ENCODE measurements at places on chromosomes 16 and 17. TPM values are rescaled to one million over a fixed set of nuclear protein-coding genes. Genes with fewer than 3 reads are reported as not detected.

GRCh38 chr17:76204277-76204676 lies 36.0 kb downstream of the RNF157 start:
- no peak for DNase-seq

The FBXL16 gene
- total RNA-seq: 0.08 TPM

DNA sequence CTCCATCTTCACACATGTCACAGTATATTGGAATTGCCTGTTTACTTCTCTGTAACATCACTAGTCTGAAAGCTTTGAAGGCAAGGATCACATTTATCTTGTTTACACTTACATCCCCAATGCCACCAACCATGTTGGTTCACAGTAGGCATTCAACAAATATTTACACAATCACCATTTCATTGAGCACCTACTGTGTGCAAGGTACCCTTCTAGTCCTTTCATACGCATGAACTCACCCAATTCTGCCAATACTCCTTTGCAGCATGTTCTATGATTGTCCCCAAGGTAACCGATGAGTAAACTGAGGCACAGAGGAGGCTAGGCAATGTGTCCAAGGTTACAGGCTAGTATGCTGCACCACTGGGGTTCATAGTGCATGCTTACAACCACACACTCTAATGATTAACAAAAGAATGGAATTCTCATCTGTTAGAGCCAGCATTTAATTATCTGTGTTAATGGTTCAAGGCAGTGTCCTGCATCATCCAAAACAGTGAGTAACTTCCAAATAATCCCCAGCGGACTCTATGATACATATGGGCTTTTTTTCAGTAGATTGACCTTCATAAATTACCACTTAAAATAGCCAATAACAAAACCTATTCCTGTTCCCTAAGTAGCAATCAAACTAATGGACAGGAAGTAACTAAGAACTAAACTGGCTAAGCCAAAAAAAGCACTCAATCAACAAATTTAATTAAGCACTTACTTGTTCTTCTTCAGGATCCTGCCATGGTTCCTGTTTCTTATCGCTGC lies 364.5 kb upstream of the XYLT1 start:
- DNase-seq: no peak

- DNase-seq: no peak
Measured at GRCh38 chr16:1810536-1810935, 16.1 kb downstream of the HAGH start.

- DNase-seq: no peak
Measured at GRCh38 chr17:73379826-73380225, 68.0 kb upstream of the CDC42EP4 start.

The PMFBP1 gene
- 0.05 TPM for total RNA-seq

The SEPTIN1 gene
- total RNA-seq: 1.3 TPM

DNA sequence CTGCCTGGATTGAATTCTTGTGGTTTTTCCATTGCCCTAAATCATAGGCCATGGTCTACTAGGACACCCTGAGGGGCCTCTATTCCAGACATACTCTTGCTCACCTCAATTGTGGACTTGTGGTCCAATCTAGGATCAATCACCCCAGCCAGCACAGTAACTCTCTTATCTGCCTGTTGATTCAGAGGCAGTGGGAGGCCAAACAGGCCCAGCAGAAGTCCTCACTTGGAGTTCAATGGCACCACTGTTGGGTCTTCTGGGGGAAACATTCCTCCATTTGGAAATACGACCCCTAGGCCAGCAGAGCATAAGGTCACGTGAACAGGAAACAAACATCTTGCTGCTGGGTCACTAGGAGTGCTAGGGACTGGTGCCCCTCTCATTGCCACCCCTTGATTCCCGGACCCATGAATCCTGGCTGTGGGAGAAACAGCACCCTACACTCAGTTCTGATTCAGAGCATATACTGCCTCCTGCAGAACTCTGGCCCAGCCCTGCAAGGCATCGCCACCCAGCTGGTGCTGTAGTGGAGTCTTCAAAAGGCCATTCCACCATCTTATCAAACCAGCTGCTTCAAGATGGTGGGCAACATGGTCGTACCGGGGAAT lies 6.8 kb upstream of the NXN start:
- no peak for DNase-seq

GRCh38 chr17:48642059-48642842 lies 16.1 kb upstream of the HOXB9 start:
- DNase-seq: no peak

GRCh38 chr16:50197582-50197981 lies 44.5 kb downstream of the TENT4B start:
- DNase-seq: no peak

DNA sequence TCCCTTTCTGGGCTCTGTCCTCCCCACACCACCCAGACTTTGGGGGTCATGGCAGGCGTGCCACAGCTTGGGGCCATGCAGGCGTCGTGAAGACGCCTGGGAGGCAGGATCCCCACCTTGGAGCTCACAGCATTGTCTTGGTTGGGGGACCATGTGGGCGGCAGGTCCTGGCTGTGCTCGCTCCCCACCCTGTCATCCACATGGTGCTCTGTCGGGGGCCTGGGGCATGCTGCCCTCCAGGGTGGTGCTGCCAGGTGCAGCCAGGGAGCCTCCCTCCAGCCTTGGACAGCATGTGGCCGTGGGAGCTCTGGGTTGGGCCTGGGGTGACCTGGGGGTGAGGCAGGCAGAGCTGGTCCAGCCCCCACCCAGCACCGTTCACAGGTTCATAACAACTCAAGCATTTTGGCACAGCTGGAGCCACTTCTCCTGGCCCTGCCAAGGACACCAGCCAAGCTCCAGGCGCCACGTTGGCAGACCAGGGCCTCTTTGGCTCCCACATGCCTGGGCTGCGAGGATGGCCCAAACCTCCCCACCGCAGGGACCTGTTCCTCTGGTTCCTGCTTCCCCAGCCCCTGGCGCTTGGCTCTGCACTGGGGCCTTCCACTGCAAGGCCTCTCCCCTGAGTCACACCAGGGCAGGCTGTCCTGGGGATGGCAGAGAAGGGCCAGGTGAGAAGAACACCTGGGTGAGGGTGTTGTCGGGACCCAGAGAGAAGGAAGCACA lies 15.1 kb upstream of the ATP6V0C start:
- peak; percentile 63 for DNase-seq

GRCh38 chr17:81961087-81961511 lies at the start of gene NOTUM:
TSS of gene NOTUM (minus strand) at chr17:81961187. CDS start at chr17:81960909, 278 bp downstream.
- no peak for DNase-seq

- DNase-seq: no peak
Measured at GRCh38 chr16:677316-678190, 2.1 kb downstream of the RHBDL1 start.

DNA sequence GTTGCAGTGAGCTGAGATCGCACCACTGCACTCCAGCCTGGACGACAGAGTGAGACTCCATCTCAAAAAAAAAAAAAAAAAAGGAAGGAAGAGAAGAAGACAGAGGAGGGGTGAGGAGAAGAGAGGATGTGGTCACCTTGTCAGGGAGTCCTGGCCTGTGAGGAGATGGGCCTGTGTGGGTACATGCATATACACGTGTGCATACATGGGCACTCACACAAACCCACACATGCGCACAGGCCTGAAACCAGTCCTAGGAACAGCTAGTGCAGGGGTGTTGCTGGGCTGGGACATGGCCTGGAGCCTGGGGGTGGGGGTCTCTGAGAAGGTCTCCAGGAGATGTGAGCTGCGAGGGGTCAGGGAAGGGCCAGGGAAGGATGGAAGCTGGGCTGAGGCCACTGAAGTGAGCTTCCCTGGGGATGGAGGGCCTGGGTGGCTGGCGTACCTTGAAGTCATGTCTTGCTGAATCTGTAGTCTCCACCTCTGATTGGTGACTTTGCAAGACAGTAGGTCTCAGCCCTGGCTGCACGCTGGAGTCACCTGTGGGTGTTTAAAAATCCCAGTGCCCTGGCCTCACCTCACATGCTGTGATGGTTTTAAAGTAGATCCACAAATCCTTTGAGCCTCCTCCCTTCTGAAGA lies 72.4 kb downstream of the MRM1 start:
- no peak for DNase-seq

DNA sequence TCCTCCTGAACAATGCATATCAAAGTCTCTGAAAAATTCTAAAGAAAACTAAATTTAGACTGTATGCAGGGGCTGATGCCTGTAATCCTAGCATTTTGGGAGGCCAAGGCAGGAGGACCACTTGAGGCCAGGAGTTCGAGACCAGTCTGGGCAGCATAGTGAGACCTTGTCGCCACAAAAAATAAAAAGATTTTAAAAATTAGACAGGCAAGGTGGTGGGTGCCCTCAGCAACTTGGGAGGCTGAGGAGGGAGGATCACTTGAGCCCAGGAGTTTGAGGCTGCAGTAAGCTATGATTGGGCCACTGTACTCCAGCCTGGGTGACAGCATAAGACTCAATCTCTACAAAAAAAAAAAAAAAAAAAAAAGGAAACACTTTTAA lies 30.1 kb upstream of the MMD start:
- no peak for DNase-seq

- DNase-seq: peak; percentile 72
Measured at GRCh38 chr16:49698931-49699840, 156.7 kb downstream of the ZNF423 start.

DNA sequence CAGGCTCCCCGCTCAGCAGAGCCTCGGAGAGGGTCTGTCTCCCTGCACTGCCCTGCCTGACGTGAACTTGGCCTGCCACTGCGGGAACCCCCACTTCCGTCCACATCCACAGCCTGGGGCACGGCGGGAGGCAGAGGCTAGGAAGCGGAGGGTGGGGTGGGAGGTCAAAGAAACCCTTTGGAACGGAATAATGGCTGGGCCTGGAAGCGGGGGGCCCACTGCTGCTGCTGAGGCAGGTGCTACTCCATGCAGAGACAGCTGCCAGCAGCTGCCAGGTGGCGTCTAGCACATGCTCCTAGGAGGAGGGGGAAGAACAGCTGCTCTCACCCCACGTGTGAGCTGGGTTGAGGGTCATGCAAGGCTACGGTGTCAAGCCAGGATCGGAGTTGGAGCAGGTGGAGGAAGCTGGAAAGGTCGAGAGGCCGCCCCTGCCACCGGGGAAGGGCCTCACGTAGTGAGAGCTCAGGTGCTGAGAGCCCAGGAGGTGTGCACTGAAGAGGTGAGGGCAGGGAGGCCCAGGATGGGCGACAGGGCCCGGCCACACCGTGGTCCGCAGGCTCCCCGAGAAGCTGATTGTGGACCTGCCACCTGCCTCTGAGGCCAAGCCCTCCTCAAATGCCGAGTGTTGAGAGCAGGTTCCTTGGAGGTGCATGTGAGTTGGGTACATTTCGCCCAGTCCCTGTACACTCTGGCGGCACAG lies 9.8 kb downstream of the FSCN2 start:
- DNase-seq: no peak

DNA sequence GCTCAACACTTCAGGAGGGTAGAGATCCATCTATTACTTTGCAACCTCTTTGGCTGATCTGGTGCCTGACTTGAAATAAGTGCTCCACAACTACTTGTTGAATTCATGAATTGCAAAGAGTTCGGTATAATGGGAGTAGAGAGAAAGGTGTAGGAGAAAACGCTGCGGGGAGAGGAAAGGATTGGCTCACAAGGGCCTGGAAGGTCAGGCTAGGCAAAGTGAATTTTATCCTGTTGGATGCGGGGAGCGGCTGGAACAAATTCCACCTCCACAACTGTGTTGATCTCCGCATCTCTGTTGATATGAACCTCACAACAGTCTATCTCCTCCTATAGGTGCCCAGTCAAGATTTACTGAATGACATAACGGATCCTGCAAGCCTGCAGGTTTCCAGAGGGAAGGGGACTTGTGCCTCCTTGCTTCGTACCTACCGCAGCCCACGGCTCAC lies 684 bp downstream of the SLX4 start:
- DNase-seq: no peak
